ENCODE measurements at places on chromosomes 2 and 18.

- no peak for DNase-seq
Observed at GRCh38 chr2:60118061-60118460, 435.4 kb downstream of the BCL11A start.

DNA sequence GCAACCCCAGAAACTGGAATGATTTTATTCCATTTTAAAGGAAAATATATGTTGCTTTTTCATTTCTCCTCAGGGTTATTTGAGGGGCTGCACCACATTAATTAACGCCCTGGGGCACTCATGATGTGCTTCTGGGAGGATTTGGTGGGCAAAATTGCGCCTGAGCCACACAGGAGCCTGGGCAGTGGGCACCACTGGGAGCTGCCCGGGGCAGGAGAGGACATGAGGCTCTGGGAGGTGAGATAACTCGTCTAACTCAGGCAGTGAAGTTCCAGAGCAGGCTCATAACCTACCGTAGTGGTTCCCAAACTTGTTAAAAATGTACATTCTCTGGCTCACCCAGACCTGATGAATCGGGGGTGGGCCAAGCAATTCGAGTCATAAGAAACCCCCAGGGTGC lies 68.3 kb downstream of the EDAR start:
- no peak for DNase-seq

DNA sequence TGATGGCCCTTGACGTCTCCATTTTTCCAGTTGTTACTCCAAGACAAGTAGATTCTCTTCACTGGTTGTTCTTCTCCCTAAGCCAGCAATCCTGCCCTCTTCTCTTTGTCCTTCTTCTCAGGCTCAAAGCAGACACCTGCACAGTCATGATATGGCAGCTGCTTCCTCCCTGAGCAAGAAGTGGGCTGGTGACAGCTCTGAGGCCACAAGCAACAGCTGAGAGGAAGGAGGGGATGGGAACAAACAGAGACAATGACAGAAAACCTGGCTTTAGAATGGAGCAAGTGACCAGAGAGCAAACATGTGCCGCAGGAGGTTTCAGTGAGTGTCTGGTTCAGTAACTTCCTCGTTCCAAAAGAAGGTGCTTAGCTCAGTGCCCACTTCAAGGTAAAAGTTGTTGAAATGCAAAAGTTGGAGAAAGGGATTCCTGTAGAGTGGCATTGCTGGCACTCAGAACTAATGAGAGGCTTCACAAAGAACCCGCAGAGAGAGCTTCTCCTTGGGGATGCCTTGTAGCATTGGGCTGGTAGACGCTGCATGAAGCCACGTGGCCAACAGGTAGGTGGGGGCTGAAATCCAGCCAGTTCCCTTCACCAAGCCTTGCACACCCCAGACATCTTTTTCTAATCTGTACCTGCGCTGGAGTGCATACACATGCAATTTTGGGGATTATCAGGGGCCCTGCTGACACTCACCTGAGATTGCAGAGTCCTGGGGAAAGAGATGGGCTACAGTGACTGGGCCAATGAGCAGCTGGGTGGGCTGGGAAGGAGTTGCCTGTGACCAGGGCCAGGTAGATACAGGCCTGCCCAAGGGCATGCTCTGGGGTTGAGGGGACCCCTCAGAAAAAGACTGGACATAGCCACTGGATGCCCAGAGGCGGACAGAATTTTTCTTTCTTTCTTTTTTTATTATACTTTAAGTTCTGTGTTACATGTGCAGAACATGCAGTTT lies 153.3 kb upstream of the RAB12 start:
- no peak for DNase-seq

GRCh38 chr2:219041252-219041651 lies at the start of gene CFAP65:
CFAP65 (minus strand) TSS chr2:219041516; CDS start chr2:219039048, 2,468 bp downstream.
- DNase-seq = peak; percentile 74

- DNase-seq = no peak
Observed at GRCh38 chr18:41938445-41938844, 16.6 kb upstream of the PIK3C3 start.

DNA sequence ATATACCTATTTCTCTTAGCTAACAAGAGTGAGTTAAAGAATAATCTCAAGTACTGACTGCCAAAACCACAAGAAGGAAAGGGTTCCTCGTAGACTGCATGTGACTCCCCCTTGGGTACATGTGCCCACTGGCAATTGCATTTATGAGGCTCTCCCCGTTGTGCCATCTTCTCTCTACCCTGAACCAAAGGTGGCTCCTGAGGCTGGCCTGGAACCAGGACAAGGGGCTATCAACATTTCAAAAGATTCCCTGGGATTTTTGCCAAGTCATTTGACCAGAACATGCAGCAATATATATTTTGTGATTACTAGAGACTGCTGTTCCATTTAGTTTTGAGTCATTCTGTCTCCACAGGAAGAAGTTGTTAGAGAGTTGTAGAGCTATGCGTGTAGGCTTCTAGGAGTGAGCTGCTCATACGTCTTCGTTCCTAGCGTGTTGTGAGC lies 45.8 kb downstream of the LAMA3 start:
- DNase-seq = no peak

GRCh38 chr18:59279722-59280121 lies 6.5 kb upstream of the RAX start:
- DNase-seq = no peak

DNA sequence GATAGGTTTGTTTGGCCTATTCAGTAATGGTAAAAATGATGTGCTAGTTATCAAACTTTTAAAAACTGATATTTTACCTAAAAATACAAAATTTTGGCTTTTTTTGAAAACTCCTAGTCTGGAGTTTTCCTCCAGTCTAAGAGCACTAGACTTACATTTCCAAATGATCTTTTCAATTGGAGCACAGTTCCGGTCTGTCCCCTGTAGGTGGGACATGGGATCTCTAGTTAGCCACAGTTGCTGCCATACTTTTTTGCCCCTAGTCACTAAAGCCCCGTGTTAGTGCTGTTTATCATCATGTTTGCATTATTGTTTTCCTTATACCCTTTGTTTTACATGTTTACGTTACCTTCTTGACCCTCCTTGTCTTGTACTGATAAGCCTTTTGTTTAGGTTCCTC lies 52.4 kb downstream of the RELCH start:
- DNase-seq = no peak

DNA sequence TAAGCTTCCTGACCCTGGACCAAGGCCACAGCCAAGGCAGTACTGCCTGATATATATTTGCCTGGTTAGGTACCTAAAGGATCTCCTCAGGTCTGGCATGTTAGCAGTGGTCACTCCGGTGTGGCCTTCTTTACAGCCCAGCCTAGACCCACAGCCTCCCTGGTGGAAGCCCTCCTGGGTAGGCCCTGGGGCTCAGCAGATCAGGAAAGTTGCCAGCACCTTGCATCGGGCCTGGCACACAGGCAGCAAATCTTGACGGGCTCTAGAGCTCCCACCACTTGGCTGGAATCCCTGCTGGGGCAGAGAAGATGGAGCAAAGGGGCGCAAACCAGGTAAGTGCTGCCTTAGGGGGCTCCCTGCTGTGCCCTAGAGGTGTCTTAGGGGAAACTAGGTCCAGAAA lies 40.9 kb upstream of the ATP6V1B1 start:
- no peak for DNase-seq

- DNase-seq = no peak
Observed at GRCh38 chr18:24446953-24447538, 13.4 kb upstream of the HRH4 start.

DNA sequence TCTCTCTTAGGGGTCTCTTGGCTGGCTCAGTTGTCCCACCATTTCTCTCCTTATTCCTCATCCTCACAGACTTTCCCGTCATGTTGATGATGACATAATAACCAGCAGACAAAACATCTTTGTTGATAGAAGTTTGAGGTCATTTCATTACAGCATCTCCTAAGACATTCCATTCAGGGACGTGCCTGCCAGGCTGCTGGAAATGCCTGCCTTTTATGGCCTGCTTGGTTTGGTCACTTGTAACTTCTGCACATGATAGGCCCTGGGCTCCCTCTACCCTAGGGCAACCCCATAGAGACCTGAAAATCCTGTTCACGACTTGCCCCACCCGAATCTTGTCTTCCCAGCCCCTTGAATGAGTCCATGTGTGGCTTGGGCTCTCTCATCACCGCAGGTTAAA lies 81.7 kb downstream of the SDC1 start:
- DNase-seq = no peak

- no peak for DNase-seq
Observed at GRCh38 chr2:197297266-197297665, 13.3 kb downstream of the ANKRD44 start.

GRCh38 chr18:1078301-1078700 lies 173.6 kb downstream of the ADCYAP1 start:
- DNase-seq = no peak

- no peak for DNase-seq
Observed at GRCh38 chr2:201406077-201406662, 45.1 kb downstream of the TRAK2 start.

DNA sequence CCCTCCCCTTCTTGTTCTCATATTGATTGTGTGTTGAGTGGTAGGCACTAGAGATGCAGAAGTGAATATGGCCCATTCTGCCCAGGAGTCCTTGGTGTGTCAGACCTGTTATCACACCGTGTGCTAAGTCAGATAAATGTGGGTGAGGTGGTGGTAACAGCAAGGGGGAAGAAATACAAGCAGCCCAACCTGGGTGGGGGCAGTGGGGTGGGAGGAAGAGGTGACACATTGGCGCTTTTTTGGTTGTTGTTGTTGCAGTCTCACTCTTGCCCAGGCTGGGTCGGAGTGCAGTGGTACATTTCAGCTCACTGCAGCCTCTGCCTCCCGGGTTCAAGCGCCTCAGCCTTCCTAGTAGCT lies 12.8 kb downstream of the B3GNT2 start:
- DNase-seq = no peak

All from cerebellum (tissue), 4 donors.